ENCODE measurements at places on chromosomes 1 and 21.
A peak's percentile ranks its signal among the peaks of the same experiment; 100 is the strongest.

GRCh38 chr1:214281720-214282629, 1.0 kb downstream of the SMYD2 start:
- DNase-seq: peak; percentile 57

DNA sequence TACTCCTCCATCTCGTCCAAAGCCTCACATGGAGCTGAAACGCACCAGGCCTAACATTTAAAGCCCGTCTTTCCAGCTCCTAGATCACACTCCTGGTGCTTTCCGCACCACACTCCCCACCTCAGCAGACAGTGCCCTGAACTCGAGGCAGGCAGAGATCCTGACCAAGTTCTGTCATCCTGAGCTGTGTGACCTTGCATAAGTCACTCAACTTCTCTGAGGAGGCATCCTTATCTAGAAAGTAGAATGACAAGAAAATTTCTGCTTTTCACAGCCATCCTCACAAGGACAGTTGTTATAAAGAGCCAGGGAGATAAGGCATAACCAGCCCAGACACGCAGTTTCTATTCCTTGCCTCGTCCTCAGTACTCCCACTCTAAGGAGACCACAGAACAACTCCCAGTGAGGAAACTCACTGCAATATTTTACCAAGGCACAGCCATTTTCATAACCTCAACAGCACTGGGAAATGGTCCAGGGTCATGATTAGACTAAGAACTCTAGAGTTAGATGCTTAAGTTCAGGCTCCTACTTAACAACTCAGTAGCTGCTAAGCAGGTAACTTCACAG, 3.1 kb downstream of the LRP8 start:
- no peak for DNase-seq

DNA sequence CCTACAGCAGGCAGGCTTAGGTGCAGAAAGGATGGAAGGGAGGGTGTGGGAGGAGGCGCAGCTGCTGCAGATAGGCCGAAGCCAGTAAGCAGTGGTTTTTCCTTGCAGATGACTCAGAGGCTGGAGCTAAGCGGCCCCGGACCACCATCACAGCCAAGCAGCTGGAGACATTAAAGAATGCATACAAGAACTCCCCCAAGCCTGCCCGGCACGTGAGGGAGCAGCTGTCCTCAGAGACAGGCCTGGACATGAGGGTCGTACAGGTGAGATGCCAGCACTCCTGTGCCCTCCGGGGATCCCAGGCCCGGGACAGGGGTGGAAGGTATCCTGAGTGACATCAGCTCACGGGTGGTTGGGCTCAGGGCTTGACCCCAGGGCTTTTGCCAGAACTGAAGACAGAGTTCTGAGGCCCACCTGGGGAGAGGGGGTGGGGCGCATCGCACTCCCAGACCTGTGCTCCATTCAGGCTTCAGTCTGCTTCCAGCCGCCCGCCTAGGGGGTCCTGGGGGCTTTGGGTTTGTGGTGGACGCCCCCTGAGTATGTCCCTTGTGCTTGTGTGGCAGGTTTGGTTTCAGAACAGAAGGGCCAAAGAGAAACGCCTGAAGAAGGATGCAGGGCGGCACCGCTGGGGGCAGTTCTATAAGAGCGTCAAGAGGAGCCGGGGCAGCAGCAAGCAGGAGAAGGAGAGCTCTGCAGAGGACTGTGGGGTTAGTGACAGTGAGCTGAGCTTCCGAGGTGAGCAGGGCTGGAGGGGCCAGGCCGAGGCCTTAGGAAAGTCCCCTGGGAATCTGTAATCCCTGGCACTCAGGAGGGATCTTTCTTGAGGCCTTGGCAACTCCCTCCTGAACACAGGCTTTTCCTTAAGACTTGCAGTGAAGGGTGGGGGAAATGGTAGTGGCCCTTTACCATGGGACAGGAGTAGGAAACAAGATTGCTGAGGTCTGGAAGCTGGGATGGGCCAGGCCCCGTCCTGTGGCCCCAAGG, 41.5 kb downstream of the LHX4 start:
- DNase-seq: peak; percentile 28

DNA sequence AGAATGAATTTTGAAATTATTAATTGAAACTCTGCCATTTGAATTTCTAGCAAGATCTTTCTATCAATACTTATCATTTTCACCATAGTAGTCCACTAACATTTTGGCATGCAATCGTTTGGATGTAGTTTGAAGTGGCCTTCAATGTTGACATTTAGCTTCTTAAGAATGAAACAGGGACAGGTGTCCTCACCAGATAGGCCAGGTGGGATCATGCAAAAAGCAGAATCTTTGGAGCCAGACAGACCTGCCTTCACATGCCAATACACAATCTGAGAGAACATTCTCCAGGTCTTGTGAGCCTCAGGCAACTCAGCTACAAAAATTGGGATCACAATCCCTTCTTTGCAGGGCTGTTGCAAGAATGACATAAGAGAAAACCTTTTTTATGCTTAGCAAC, 18.3 kb upstream of the HSPA13 start:
- DNase-seq: no peak

- no peak for DNase-seq
Observed at GRCh38 chr1:162366671-162367070, 10.0 kb downstream of the SPATA46 start.

DNA sequence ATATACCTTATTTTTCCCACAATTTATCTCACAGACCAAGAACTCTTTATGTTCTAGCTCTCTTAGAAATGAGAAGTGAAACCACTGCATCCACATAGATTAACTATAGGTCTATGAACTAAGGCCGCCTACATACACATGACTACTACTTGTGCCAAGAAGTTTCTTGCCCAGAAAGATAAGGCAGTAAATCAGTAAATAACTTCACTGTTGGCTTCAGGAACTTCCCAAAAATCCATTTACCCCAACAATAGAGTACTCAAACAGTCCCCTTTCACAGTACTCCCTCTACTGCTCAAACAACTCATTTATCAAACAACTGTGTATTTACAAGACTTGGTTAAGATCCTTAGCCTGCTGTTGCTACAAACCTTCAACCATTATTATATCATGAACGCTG, 96.5 kb downstream of the NME7 start:
- DNase-seq: peak; percentile 59

- DNase-seq: no peak
Observed at GRCh38 chr1:110208916-110209645, 1.0 kb upstream of the KCNC4 start.

- no peak for DNase-seq
Observed at GRCh38 chr21:38148046-38148445, 108.7 kb upstream of the KCNJ15 start.

DNA sequence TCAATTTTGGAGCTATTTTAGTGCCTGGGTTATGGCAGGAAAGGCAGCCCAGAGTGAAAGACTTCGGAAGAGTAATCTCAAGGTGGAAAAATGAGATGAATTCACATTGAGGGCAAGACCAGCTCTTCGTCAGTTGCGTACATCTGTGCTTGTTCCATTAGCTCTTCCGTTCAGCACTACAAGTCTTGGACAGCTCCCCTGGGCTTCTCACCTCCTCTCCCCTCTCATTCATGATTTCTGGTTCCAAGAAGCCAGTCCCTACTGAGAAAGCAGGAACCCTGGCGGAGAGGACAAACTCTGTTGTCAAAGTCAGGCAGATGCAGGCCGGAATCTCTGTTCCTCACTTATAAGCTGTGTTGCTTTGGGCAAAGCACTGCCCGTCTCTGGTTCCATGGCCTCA, 76.5 kb downstream of the ACTL8 start:
- peak; percentile 17 for DNase-seq

DNA sequence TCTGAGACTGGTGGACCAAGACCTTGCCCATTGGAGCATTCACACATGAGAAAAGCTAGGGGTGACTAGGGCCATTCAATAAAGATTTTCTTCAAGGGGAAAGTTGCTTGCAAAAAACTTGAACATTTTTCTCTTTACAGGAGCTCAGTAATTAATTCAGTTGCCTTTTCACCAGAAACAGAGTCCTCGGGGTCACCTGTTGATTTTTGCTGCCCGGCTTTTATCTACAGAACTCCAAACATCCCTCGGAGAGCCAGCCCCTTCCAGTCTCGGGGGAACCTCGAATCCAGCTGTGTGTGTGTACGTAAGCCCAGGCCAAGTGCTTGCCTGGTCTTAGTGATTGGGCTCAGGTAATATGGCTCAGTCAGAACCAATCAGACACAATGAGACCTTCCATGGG, 47.5 kb downstream of the PCNX2 start:
- no peak for DNase-seq

DNA sequence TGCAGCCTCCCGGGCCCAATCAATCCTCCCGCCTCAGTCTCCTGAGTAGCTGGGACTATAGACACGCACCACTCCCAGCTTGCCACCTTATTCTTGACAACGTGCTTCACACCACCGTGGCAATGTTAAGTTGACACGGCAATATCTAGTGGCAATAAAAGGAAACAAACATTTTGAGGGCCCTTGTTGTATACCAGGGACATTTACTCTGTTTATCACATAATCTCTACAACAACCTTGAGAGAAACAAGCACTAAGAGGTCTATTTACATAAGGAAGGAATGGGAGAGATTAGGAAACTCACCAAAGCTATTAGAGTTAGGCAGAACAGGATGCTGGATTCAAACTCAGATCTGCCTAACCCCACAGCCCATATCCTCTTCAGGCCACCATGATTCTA, 3.1 kb downstream of the KLHDC8A start:
- DNase-seq: no peak

DNA sequence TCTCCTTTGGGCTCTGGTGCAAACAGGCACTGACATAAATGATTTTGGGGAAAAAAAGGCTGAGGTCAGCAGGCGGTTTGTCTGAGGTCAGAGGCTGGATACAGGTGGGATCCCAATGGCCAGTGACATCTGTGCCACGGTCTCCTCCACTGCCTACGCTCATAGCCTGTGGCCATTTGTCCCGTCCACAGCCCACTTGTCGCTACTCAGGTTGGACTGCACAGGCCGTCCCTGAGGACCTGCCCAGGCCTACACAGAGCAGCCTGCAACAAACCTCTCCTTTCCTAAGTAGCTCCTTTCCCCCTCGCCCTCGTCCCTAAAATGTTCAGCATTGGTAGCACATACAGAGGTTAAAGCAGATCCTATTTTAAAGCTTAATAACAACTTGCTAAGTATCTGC, 150.7 kb downstream of the ZBTB18 start:
- no peak for DNase-seq

GRCh38 chr21:16708101-16708835, 804.6 kb upstream of the CXADR start:
- no peak for DNase-seq

- DNase-seq: no peak
Observed at GRCh38 chr1:25831569-25832196, 11.9 kb downstream of the MTFR1L start.

GRCh38 chr21:38956856-38957571, 151.3 kb downstream of the ETS2 start:
- peak; percentile 87 for DNase-seq

- no peak for DNase-seq
Observed at GRCh38 chr1:214917081-214917635, 165.4 kb upstream of the KCNK2 start.

DNA sequence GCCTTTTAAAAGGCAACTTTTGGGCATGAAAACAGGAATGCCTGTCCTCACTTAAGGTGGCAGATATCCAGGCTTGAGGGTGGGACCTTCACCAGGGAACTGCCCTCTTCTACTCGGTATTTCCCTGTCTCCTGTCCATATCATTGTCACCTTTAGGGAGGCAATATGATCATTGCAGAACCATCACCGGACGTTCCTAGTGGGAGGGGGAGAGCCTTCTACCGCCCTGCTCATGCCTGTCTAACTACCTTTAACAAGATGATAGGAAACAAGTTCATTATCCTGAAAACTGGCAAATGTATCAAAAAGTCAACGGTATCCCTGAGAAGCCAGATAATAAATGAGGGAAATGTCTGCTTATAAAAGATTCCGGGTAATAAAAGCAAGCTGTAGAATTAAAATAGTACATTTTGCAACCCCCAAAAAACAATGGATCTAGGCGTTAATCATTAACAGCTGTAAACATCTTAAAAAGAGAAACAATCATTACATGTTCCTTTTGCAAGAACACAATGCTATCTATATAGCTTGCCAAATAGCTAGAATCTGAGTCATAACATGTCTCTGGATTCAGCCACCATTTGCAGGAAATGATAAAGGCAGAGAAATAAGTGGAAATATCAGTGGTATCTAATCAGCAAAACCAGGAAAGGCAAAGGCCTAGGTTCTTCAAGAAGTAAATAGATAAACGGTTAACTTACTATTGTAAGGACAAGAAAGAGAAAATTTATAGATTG, 852.9 kb upstream of the ADGRL4 start:
- DNase-seq: no peak

DNA sequence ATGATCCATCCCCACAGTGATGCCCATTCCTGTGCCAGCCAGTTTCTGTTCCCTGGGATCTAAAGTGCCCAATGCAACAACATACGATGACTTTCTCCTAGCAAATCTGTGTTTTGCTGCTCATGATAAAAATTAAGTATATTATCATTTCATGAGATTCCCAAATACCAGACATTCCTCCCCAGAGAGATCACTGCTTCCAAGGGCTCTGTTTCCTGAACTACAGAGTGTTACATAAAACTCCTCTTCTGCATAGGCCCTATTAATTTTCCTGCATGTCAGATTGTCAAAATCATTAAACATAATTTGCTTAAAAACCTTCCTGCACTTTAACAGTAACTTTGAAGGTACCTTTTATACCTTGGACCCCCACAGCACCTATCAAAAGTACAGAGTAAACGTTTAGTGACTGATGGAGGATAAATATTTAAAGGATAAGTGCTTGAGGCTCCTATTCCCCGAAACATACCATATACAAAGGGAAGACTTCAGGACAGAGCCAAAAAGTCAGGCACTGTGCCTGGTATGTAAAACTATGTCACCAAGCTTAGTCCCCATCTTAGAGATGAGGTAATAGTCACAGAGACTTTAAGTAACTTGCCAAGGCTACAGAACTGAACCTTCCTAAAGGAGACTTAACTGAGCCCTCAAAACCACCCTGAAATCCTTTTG, 50.2 kb downstream of the SLC25A24 start:
- no peak for DNase-seq

DNA sequence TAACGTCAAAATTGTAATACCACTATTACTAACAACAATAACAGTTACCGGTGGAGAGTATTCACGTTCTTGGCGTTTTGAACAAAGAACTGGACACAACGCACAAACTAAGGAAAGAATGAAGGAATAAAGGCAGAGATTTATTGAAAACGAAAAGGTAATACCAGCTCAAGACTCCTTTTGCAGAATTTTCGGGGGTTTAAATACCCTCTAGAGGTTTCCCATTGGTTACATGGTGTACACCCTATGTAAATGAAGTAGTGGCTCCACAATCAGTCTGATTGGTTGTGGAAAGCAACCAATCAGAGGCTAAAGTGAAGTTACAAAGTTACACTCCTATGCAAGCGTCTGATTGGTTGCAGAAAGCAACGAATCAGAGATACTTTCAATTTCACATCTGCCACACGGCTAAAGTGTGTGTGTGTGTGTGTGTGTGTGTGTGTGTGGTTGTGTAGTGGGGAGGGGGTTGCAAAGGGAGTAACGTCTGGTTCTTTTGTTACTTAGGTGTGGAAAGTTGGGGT, 1.1 kb upstream of the GTF2B start:
- DNase-seq: no peak

DNA sequence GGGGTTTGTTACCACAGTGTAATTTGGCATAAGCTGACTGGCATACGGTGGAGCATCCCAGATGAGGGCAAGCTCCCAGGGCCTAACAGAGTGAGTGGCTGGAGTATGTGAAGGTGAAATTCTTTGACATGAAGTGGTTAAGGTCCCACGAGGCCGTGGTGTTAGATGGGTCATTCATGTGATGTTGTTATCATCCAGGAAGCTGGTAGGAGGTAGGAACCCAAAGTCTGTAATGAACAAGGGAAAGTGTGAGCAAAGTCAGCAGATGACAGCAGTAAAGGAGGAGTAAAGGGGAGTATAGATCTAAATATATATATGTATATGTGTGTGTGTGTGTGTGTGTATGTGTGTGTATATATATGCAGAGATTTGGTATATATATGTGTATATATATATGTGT, 47.6 kb downstream of the MDM4 start:
- no peak for DNase-seq

GRCh38 chr1:167923324-167924056, 9.6 kb upstream of the ADCY10 start:
- no peak for DNase-seq

All from large intestine (tissue), 12 donors.